ENCODE measurements at places on chromosomes 2 and 18. TPM values are rescaled to one million over a fixed set of nuclear protein-coding genes. Genes with fewer than 3 reads are reported as not detected.

Gene REG3G
- not detected for total RNA-seq

Gene LIMS4
- 5.9 TPM for total RNA-seq

Gene RIT2
- total RNA-seq: not detected

GRCh38 chr2:204074456-204074855 lies 137.9 kb downstream of the ICOS start:
- DNase-seq: no peak

DNA sequence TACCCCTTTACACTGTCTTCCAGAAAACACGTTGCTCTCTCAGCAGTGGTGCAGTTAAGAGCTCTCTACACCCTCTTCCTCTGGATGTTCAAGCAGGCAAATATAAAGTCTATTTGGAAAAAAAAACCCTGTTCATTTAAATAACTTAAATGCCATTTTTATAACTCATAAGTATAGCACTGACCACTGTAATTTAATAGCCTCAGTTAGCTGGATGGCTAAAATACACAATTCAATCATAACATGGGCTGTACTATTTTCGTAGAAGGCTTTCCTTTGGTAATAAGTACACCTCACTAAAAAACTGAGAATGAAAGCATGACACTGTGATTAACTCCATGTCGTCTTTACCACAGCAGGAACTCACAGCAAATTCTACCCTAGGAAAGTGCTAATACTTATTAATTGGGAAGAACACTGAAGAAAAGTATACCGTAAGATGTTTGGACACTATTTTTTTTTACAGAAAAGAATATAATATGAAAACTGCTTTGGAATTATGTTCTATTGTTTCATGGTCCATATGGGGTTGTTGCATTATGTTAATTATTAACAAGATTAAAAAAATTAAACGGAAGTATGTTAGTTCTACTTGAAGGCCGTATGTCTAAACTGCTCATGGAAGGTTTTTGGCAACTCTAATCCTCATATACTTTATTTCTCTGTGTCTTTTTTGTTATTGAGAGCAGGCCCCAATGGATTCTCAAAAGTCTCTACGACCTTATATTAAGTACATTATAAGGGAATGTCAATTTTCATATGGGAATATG lies 269.1 kb downstream of the ZNF385B start:
- no peak for DNase-seq

- no peak for DNase-seq
Measured at GRCh38 chr2:184877909-184878308, 279.6 kb downstream of the ZNF804A start.

GRCh38 chr18:23540867-23541266 lies 37.6 kb downstream of the RMC1 start:
- DNase-seq: no peak

GRCh38 chr2:23767876-23768621 lies 158.9 kb downstream of the ATAD2B start:
- no peak for DNase-seq
